ENCODE measurements at places on chromosomes 2 and 18.

GRCh38 chr2:21773168-21773567, 649.4 kb downstream of the TDRD15 start:
- DNase-seq, result no peak

GRCh38 chr2:26251893-26252292, 7.2 kb downstream of the HADHB start:
- DNase-seq, result no peak

DNA sequence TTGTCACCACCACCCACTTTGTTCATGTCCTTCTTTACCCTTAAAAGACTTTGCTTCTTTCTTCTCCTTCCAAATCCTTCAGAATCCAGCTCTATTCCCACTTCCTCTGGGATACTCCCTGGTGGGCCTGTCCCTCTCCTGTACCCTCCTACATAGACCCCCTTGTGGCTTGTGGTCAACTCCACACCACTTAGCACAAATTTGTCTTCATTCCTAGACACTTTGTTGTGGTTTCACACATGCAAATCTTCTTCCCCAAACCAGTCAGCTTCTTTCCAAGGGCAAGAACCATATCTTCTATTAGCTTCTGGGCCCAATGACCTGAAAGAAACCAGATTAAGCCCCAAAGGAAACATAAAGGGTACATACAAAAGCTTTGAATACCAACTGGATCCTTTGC, 342.4 kb downstream of the TNS1 start:
- no peak for DNase-seq

- DNase-seq, result no peak
These were observed 278.2 kb upstream of the COL3A1 start for GRCh38 chr2:188695953-188696352.

DNA sequence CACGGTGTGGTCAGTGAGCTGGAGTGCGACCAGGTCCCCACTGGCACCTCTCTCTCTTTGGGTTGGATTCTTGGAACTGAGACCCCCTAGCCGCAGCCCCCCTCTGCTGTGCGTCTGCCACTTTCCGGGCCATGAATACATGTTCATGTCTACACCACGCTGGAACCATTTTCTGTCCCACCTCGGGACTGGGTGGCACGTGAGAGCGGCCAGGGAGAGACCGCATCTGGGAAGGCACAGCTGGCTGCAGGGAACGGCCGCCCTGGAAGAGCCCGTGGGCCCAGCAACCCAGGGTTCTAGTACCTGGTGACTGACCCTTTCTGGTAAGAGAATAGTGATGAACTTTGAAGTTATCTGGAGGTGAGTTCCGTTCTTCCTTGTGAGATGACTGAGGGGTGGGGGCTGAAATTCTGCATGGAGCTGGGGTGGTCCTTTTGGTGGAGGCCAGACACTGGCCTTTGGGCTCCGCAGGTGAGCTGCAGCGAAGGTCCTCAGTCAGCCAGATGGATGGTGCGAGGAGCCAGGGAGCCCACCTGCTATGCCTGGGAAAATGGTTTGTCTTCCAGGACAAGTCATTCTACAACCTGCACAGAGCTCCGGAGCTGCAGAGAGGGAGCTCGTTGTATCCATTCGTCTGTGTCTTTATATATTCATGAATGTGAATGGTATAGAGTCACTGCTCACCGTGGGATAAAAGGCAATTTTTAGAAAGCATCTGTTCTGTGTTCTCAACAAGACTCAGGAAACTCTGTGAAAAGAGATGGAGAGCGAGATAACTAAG, 223.5 kb downstream of the NDUFA10 start:
- peak; percentile 14 for DNase-seq

- no peak for DNase-seq
These were observed 488.6 kb upstream of the SMIM21 start for GRCh38 chr18:75915941-75916623.

GRCh38 chr18:31490387-31490786, 7.6 kb upstream of the DSG2 start:
- no peak for DNase-seq

- DNase-seq, result no peak
These were observed 2.3 kb upstream of the SPRED2 start for GRCh38 chr2:65434592-65435241.

DNA sequence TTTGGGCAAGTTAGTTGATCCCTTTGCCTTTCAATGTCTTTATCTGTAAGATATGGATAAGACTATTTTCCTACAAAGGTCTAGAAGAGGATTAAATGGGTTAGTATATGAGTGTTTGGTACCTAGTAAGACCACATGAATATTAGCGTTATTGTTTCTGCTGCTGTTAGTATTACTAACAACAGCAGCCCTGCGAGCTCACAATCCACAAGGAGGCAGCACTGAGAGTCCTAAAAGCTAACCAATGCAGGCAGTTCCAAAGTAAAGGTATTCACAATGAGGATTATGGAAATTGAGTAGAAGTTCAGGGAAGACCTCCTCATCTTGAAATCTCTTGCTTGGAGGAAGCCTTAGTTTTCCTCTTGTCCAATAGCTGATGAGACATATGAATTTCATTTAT, 248.9 kb downstream of the TDRD15 start:
- no peak for DNase-seq

- no peak for DNase-seq
These were observed 55.5 kb upstream of the PIK3C3 start for GRCh38 chr18:41899535-41899934.

DNA sequence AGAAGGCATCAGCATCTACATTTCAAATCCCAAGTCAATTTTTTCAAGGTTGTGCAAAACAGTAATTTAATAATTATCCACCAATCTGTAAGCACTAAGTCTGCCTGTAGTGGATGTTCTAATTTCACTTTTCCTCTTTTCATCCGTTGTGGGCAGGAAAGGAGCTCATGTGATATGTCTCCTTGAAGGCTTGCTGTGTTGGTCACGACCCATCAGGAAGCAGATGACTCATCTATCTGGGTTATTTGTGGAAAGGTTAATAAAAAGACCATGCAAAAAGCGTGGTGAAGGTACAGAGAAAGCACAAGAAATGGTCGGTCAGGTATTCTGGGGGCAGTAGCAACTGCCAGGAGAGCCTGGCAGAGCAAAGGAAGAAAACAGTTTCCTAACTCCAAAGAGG, 476.7 kb upstream of the RAB6C start:
- no peak for DNase-seq

DNA sequence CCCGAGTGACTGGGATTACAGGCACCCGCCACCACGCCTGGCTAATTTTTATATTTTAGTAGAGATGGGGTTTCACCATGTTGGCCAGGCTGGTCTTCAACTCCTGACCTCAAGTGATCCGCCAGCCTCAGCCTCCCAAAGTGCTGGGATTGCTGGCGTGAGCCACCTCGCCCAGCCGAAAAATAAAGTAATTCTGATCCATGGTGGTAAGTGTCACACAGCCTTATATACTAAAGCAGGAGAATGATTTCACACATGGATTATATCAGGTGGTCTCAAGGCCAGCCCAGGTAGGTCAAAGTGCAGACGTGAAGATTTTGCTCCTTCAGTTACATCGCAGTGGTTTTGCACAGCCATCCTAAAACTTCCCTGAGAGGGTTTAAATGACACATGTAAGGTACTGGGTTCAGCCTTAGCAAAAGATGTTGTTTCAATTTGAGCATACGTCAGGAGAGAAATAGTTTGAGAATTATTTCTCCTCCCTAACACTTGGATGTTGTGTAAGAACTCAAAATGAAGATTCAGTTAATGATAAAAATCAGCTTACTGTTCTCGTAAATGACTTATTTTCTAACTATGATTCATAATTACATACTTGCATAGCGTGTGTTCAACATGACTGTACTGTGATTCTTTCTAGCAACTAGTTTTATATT, 93.0 kb upstream of the SLC39A10 start:
- peak; percentile 60 for DNase-seq

DNA sequence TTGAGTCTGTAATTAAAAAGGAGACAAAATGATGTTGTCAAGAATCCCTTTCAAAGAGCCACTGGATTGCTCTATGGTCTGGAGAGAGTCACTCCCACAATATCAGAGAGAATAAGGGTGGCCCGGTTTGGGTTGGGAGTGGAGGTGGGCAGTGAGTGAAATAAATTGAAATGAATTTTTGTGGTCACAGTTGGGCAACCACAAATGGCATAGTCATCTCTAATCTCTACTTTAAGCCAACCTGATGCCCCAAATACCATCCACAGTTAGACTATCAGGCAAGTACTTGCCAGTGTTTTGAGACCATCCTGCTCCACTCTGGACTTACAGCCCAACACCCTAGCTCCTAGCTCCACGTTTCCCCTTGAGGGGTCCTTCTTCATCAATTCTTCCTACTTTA, 559.7 kb downstream of the BCL11A start:
- DNase-seq, result no peak

- DNase-seq, result no peak
These were observed 72.1 kb upstream of the CAB39 start for GRCh38 chr2:230640540-230641011.

GRCh38 chr2:43298500-43298899, 72.1 kb upstream of the ZFP36L2 start:
- no peak for DNase-seq

DNA sequence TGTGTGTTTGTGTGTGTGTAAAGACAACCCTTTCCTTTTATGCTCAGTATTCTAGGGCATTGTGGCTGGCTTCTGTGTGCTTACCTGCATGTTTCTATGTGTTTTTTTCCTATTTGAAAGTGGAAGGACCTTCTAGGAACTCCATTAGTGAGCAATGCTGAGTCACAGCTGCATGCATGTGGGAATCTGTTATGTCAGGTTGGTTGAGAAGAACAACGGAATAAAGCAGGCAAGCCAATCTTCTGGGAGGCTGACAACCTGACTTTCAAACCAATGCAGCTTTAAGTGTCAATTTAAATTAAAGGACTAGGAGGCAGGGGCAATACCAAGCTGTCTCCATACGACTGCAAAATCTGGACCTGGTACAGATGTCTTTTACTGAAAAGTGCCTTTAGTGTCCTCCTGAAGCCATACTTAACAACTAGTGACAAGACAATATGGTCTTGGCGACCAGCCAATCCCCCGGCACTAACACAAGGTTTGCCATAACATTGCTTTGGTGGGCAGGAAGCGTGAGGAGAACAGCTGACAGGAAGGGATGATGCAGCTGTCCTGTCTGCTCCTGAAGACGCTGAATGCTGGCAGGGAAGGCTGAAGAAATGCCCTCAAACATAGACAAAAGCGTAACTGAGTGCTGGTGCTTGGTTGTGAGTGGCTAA, 514.7 kb upstream of the CDH7 start:
- DNase-seq, result no peak

DNA sequence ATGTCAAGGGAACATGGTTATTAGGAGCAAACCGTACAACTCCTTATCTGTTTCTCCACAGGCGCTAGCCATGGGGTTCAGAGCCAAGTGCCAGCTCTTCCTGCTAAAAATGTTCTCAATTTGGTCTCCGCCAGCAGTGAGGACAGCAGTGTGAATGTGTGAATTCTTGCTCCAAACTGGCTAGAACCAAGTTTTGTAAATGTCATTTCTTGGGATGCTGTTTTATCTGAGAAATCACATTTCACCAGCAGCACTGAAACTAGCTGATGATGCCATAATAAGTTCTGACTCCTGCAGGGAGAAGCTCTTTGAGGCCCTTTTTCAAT, 140.6 kb upstream of the LGALSL start:
- DNase-seq, result no peak

- peak; percentile 84 for DNase-seq
These were observed 410 bp upstream of the TGIF1 start for GRCh38 chr18:3449512-3450011.

DNA sequence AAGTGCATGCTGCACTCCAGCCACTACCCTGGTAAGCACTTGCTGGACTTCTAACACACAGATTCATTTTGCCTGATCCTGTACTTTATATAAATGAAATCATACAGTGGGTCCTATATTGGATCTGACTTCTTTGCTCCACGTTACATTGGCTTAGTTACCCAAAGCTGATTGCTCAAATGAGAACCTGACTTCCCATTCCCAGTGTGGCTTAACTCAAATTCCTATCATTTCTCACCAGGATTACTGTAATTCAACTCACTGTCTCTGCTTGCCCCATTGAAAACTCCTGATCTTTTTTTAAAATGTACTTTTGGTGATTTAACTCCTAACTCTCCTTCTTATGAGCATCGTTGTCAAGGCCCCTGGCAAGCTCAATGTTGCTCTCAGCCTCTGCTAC, 1.4 kb downstream of the RSAD2 start:
- no peak for DNase-seq

- no peak for DNase-seq
These were observed 36.3 kb upstream of the SLC8A1 start for GRCh38 chr2:40488101-40488601.

- DNase-seq, result no peak
These were observed 93.7 kb upstream of the MCFD2 start for GRCh38 chr2:47009253-47009767.

DNA sequence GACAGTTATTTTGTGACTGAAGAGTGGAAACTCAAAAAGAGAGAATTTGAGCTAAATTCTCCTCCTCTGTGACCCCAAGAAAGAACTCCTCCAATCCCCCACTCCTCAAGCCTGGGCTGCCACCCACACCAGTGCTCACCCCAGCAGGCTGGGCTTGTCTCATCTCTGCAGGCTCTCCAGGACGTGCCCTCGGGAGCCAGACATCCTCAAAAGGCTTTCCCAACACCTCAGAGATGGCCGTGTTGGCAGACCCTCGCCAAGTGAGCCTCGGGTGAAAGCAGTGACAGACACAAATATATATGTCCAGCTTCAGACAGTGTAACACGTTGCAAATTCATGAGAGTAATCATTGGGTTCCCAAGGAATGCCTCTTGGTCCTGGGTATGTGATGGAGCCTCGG, 377.7 kb upstream of the SALL3 start:
- DNase-seq, result no peak

DNA sequence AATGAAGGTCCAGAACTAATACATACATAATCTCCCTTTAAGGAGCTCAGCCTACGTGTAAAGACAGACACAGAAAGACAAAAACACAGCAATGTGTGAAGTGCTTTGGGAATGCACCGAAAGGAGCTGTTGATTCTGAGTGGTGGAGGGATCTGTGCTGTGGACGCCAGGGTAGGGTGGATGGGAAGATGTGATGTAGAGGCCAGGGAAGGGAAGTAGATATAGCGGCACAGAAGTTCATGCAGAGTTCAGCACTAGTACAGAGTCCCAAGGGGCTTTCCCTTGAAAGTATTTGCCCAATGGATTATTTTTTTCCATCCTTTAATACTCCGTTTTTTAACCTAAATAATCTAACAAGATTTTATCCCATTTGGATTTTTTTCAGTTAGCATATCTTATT, 32.1 kb upstream of the DOCK10 start:
- DNase-seq, result no peak

DNA sequence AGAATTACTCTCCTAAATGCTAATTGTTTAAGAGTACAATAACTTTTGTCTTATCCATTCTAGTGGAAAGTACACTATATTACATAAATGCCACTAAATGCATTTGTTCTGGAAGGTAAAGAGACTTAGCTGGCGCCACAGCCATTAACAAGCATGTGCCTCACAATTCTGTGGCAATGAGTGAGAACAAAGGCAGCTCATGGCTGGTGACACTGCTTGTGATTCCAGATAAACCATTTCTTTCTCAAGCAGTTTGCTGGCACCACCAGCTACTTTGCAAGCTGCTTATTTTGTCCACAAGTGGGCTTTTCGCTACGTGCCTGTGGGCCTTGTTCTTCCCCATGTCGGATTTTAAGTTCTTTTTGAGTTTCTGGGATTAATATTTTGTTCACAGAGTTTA, 147.6 kb upstream of the SMAD7 start:
- DNase-seq, result no peak
